ENCODE measurements at places on chromosomes 16 and 17.

DNA sequence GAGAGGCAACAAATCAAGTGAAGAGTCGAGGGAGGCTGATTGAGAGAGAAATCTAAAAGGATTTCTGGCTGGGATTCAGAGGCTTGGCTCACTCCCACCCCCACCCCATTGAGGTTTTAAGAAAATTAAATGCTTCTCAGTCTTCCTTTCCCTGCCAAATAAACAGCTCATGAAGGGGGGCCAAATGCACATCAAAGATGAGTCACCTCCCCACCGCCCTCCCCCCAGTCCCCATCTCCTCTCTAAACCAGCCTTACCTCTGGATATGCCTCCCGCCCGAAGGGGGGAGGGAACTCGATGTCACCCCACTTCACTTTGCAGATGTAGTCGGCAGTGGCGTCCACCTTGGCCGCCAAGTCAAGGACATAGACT lies 11.6 kb downstream of the ACLY start:
- no peak overlapping the region for H3K27ac ChIP-seq
- peaks cover 88% of the 10 kb centered on the region for H3K36me3 ChIP-seq
- DNase-seq: peak; percentile 66
- H3K27me3 ChIP-seq: no peaks in the 10 kb centered on the region

- no peaks in the 10 kb centered on the region for H3K36me3 ChIP-seq
- H3K4me1 ChIP-seq: no peaks in the 10 kb centered on the region
- H3K27me3 ChIP-seq: peaks cover 53% of the 10 kb centered on the region
Observed at GRCh38 chr17:58289869-58290268, 9.1 kb upstream of the MPO start.

- no peak for DNase-seq
- peaks cover 11% of the 10 kb centered on the region for H3K27me3 ChIP-seq
- H3K36me3 ChIP-seq: no peaks in the 10 kb centered on the region
- H3K4me3 ChIP-seq: no peak overlapping the region
- no peaks in the 10 kb centered on the region for H3K4me1 ChIP-seq
Observed at GRCh38 chr16:845351-845745, 44.8 kb upstream of the GNG13 start.

DNA sequence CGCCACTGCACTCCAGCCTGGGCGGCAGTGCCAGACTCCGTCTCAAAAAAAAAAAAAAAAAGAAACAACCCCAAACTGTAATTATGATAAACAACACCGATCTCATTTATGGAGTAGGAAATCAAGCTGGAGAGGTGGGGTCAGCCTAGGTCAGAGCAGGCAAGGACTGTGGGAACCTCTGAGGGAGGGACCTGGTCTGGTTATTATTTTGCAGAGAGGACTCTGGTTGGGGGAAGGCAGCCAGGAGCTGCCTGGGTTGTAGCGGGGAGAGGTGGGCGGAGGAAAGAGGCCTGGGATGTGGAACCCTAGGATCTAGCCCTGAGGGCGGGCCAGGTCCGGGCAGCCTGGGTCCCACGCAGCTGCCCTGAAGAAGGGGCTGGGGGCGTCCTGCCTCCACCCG lies 10.9 kb upstream of the HS3ST6 start:
- H3K4me1 ChIP-seq: peaks cover 7% of the 10 kb centered on the region
- no peaks in the 10 kb centered on the region for H3K27me3 ChIP-seq
- DNase-seq: peak; percentile 25
- H3K27ac ChIP-seq: no peak overlapping the region

DNA sequence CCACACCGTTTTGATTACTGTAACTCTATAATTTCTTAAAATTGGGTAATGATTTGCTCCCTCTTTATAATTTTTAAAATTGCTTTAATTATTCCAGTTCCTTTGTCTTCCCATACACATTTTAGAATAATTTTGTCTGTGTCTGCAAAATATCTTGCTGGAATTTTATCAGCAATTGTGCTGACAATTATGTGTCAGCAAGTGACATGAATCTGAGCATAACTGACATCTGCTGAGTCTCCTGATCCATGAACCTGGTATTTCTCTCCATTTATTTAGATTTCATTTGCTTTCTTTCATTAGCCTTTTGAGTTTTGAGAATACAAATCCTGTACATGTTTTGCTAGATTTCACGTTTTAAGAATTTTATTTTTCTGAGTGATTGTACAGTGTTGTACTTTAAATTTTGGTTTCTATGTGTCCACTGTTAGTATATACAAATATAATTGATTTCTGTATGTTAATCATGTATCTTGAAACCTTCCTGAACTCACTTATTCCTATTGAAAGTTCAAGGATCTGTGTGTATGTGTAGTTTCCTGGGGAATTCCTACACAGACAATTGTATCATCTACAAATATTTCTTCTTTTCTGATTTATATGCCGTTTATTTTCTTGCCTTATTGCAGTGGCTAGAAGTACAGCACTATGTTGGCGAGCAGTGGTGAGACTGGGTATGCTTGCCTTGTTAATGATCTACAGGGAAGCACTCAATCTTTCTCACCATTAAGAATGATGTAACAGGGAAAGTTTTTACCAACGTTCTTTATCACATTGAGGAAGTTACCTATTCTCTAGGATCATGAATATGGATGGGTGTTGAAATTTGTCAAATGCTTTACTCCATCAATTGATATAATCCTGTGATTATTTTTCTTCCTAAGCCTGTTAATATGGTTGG lies 45.2 kb downstream of the N4BP1 start:
- H3K36me3 ChIP-seq: peaks cover 25% of the 10 kb centered on the region
- DNase-seq: no peak
- no peak overlapping the region for H3K27ac ChIP-seq
- no peaks in the 10 kb centered on the region for H3K4me1 ChIP-seq

DNA sequence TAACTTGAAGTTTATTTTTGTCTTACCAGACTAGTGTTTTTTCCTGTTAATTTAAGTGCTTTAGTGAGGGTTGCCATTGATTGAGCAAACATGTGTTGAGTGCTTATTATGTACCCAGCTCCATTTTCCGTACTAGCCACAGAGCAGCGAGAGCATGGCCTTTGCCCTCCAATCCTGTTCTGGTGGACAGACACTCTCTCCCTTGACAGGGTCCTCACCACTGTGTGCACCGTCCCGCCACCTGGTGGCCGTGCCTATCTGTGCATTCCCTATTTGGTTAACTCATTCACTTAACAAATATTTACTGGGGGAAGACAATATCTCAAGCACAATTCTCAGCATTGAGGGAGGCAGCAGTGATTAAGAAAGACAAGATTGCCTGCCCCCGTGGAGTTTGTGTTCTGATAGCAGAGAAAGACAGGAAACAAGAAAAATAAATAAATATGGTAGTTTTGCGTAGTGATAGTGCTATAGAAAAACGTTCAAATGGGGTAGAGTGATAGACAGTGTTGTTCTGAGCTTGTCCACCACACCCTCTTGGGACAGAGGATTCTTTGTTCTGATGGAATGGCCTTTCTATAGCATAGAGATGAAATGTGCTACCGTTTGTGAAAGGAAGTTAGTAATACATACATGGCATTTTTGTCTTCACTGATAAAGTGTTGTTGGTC lies 13.0 kb downstream of the CDH13 start:
- H3K27me3 ChIP-seq: no peaks in the 10 kb centered on the region
- H3K4me1 ChIP-seq: peaks cover 52% of the 10 kb centered on the region
- no peak overlapping the region for H3K4me3 ChIP-seq
- peak; percentile 82 for DNase-seq
- peak overlapping the region; percentile 95 for H3K27ac ChIP-seq

DNA sequence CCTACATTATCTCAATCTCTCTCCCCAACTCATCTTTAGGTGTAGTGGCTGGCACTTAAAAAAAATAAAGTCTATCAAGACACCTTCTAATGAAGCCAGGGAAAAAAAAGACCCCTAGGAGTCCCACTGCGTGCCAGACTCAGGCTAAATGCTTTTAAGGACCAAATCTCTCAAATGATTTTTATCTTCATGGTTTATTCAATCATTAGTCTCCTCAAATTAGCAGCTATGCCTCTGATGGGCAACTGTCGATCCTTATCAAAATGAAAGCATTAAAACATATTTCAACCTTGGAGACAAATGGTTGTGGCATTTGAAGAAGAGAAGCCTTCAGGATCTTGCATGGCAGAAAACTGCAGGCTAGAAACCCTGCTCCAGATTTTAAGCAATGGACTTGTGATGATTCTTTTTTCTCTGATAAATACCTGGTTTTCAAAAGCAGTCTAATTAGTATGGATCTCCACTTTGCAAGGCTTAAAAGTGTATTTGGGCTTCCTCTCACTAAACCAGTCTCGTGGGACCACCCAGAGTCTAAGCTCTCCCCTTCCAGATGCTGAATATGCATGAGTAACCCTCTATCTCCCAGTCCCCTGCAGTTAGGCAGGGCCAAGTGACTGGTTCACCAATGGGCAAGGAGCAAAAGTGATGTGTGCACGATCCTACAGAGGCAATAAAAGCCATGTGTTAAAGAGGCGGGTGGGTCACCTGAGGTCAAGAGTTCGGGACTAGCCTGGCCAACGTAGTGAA lies 14.9 kb downstream of the ITPRIPL2 start:
- no peak for DNase-seq
- H3K4me1 ChIP-seq: peaks cover 49% of the 10 kb centered on the region
- H3K27me3 ChIP-seq: no peaks in the 10 kb centered on the region
- no peak overlapping the region for H3K4me3 ChIP-seq
- H3K27ac ChIP-seq: no peak overlapping the region

GRCh38 chr16:8055761-8056160 lies 534.5 kb downstream of the TMEM114 start:
- H3K27me3 ChIP-seq: no peaks in the 10 kb centered on the region
- no peak overlapping the region for H3K27ac ChIP-seq
- no peak overlapping the region for H3K4me3 ChIP-seq
- DNase-seq: no peak

- H3K4me1 ChIP-seq: no peaks in the 10 kb centered on the region
- no peak overlapping the region for H3K4me3 ChIP-seq
- no peak for DNase-seq
- no peak overlapping the region for H3K27ac ChIP-seq
Observed at GRCh38 chr16:24626256-24626655, 86.9 kb downstream of the RBBP6 start.

DNA sequence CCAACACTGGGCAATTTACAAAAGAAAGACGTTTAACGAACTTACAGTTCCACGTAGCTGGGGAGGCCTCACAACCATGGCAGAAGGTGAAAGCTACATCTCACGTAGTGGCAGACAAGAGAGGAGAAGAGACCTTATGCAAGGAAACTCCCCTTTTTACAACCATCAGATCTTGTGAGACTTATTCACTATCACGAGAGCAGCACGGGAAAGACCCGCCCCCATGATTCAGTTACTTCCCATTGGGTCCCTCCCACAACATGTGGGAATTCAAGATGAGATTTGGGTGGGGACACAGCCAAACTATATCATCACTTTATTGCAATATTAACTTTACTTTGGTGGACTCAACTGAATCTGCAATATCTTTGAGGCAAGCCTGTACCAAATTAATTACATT lies 11.9 kb upstream of the ENGASE start:
- H3K4me3 ChIP-seq: no peak overlapping the region
- no peaks in the 10 kb centered on the region for H3K36me3 ChIP-seq
- no peak overlapping the region for H3K27ac ChIP-seq
- no peak for DNase-seq

- H3K27ac ChIP-seq: no peak overlapping the region
- H3K4me3 ChIP-seq: no peak overlapping the region
- DNase-seq: no peak
- no peaks in the 10 kb centered on the region for H3K36me3 ChIP-seq
- no peaks in the 10 kb centered on the region for H3K4me1 ChIP-seq
Observed at GRCh38 chr17:10463402-10463801, 6.0 kb downstream of the MYH4 start.

- no peaks in the 10 kb centered on the region for H3K36me3 ChIP-seq
- no peaks in the 10 kb centered on the region for H3K4me1 ChIP-seq
- 0 out of 2 replicates have a peak, but pooled peaks cover 3% of the 10 kb centered on the region for H3K27me3 ChIP-seq
- no peak overlapping the region for H3K4me3 ChIP-seq
- no peak overlapping the region for H3K27ac ChIP-seq
Observed at GRCh38 chr17:8025176-8025911, 13.5 kb upstream of the ALOX15B start.

DNA sequence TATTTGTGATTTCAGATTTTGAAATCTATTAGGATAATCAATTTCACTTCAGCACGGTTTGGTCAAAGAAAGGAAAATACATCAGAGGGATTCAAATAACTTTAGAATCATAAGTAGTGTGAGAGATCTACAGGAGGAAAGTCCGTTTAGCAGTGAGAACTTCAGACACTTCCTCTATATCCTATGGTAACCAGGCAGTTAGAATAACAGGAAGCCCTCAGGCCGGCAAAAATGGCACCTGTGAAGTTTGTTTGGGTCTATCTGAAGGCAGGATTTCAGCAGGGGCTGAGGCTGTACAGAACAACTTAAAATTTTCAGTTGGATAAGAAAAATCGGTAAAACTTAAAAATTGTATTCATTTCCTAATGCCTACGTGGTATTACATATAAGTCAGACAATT lies 24.9 kb downstream of the KCNJ16 start:
- no peak overlapping the region for H3K27ac ChIP-seq
- H3K36me3 ChIP-seq: no peaks in the 10 kb centered on the region
- no peak for DNase-seq
- H3K27me3 ChIP-seq: no peaks in the 10 kb centered on the region

GRCh38 chr17:28812091-28812747 lies 30.4 kb downstream of the FAM222B start:
- peak overlapping the region; percentile 63 for H3K27ac ChIP-seq
- no peaks in the 10 kb centered on the region for H3K36me3 ChIP-seq
- no peaks in the 10 kb centered on the region for H3K27me3 ChIP-seq
- H3K4me1 ChIP-seq: peaks cover 31% of the 10 kb centered on the region
- H3K4me3 ChIP-seq: peak overlapping the region; percentile 70
- DNase-seq: peak; percentile 97

DNA sequence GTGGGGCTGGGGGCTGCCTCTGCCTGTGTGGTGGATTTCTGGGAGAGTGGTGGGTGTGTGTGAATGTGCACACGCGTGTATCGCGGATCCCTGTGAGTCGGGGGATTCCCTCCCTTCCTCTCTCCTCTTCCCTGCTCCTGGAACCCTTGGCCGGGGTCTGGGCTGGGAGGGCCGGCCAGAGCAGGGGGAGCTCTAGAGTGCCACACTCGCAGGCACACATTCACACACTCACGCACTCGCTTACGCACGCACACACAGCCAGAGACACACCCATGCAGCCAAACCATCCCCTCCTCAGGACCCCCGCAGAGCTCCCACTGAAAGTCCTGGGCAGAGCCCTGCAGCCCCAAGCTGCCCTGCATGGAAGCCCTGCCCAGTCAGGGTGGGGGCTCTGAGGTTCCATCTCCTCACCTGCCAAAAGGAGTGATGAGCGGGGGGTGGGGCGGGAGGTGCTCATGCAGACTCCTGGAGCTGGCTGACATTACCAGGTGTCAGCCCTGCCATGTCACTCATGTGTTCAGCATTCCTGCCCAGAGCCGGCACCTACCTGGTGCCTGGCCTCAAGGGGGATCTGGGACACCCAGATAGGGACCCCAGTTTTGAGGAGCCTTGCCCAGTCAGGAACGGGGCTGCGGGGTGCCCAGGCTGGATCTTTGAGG lies 1.9 kb downstream of the NECAB2 start:
- H3K4me1 ChIP-seq: peaks cover 2% of the 10 kb centered on the region
- peaks cover 4% of the 10 kb centered on the region for H3K36me3 ChIP-seq
- DNase-seq: no peak
- H3K4me3 ChIP-seq: no peak overlapping the region

- H3K4me3 ChIP-seq: no peak overlapping the region
- no peak for DNase-seq
- no peaks in the 10 kb centered on the region for H3K27me3 ChIP-seq
- H3K27ac ChIP-seq: no peak overlapping the region
- H3K36me3 ChIP-seq: no peaks in the 10 kb centered on the region
Observed at GRCh38 chr17:55785181-55785580, 34.3 kb downstream of the PCTP start.

GRCh38 chr17:7392696-7393612 lies 1.4 kb downstream of the PLSCR3 start:
- DNase-seq: no peak
- H3K27ac ChIP-seq: no peak overlapping the region
- peaks cover 12% of the 10 kb centered on the region for H3K36me3 ChIP-seq
- peaks cover 15% of the 10 kb centered on the region for H3K4me1 ChIP-seq
- H3K4me3 ChIP-seq: peak overlapping the region; percentile 56

Data from SJSA1 (cell line).